Colonic mucosa (tissue), 4 donors: ENCODE measurements at places on chromosomes 1 and 21. TPM values are rescaled to one million over a fixed set of nuclear protein-coding genes. Genes with fewer than 3 reads are reported as not detected.

DNA sequence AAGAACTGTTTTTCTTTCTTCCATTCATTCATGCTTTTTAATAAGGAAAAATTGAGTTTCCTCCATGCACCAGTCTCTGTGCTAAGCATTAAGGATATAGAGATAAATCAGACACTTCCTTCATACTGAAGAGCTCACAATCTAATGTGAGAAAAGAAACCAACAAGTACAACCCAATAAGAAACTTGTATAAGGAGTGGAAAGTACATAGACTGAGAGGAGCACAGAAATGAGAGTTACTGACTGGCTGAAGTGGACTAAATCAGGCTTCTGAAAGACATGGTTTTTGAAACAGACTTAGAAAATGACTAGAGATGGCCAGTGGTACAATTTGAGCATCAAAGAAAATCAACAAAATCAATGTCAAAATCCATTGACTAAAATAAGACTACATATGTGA, 524.4 kb downstream of the PLPP3 start:
- H3K4me3 ChIP-seq, result no peak overlapping the region
- no peaks in the 10 kb centered on the region for H3K36me3 ChIP-seq
- no peaks in the 10 kb centered on the region for H3K4me1 ChIP-seq
- no peak for DNase-seq
- H3K27me3 ChIP-seq, result no peaks in the 10 kb centered on the region
- no peak overlapping the region for H3K27ac ChIP-seq

DNA sequence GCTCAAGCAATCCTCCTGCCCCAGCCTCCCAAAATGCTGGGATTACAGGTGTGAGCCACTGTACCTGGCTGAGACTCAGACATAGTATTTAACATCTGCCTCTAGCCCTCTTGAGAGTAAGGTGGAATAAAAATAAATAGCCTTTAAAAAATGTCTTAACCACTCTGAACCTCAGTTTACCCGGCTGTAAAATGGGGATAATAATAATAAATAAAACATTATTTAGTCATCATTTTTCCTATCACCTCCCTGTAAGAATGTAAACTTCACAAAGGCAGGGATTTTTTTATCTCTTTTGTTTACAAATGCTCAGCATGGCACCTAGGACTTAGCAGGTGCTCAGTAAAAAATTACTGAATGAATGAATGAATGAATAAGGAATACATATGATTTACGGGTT, 17.2 kb downstream of the EPHB2 start:
- H3K36me3 ChIP-seq, result no peaks in the 10 kb centered on the region
- H3K27ac ChIP-seq, result no peak overlapping the region
- no peak overlapping the region for H3K4me3 ChIP-seq
- H3K4me1 ChIP-seq, result no peaks in the 10 kb centered on the region
- no peaks in the 10 kb centered on the region for H3K27me3 ChIP-seq

DNA sequence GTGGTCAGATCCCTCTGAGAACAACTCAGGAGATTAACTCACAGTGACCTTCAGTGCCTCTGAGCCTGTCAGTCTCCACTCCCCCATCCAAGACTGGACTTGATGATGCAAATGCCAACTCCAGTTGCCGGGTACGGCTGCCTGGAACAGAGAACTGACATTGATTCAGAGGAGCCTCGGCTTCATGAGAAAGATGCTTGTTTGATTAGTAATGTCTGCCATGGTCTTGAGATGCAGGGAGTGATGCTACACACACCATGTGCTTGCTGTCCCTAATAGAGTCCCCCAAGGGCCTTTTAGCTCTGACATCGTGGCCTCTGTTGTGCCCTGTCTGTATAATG, 51.8 kb upstream of the LRP8 start:
- H3K4me3 ChIP-seq, result no peak overlapping the region
- DNase-seq, result no peak
- H3K4me1 ChIP-seq, result no peaks in the 10 kb centered on the region
- H3K27me3 ChIP-seq, result no peaks in the 10 kb centered on the region
- H3K36me3 ChIP-seq, result no peaks in the 10 kb centered on the region
- no peak overlapping the region for H3K27ac ChIP-seq

The POU2F1 gene
- 16.4 TPM for total RNA-seq

The OR10T2 gene
- not detected for total RNA-seq

DNA sequence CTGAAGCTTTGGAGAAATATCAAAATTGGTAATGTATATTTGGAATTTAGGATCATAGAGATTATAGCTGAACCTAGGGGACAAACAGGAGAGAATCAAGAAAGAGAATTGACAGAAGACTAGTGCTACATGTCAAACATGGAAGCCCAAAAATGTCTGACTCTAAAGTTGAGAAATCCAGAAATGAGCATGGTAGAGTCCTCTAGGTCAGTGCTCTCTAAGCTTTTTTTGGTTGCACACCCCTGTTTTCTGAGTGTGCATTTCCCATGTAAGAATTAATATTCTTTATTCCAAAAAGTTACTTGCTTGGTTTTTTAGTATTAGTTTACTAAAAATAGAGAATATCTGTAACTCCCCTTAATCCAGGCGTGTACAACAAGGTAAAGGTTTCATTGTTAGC, 25.6 kb downstream of the NFYC start:
- H3K4me1 ChIP-seq, result no peaks in the 10 kb centered on the region
- H3K4me3 ChIP-seq, result no peak overlapping the region
- H3K27me3 ChIP-seq, result no peaks in the 10 kb centered on the region
- H3K36me3 ChIP-seq, result no peaks in the 10 kb centered on the region
- DNase-seq, result no peak

DNA sequence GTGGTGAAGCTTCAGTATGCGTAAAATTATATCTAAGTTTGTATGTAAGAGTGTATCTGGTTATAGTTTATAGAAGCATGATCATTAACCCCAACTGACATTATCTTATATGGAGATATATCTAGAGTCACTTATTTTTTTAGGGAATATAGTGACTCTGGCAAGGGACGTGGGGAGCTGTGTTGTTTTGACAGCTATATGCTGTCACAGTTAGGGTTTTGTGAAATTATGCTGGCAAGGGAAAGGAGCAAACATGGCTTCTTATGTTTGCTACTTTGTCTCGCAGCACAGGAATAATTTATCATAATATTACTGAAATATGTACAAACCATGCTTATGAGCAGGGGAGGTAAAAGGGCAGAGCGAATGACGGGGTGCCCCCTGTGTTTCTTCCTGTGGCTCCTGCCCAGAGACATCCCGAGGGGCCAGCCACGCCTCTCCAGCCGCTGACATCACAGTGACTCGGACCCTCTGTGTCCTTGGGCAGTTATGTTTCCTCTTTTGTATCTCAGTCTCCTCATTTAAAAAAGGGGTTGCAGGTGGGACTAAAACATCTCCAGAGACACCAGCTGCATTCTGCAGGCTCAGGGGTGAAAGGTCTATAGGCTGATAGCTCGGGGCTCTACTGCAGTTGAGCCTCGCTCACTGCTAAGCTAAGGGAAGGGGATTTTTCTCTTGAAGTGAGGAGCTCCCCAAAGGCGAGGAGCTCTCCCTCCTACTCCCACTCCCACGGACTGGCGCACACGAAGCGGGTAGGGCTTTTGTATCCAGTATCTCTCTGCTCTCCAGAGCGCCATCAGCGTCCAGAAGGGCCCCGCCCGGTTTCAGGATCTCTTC, 14.9 kb downstream of the A3GALT2 start:
- peaks cover 6% of the 10 kb centered on the region for H3K27me3 ChIP-seq
- H3K36me3 ChIP-seq, result no peaks in the 10 kb centered on the region
- DNase-seq, result no peak
- H3K4me1 ChIP-seq, result no peaks in the 10 kb centered on the region
- no peak overlapping the region for H3K27ac ChIP-seq
- no peak overlapping the region for H3K4me3 ChIP-seq

The KRTAP13-2 gene
- 6.0 TPM for total RNA-seq

The LDLRAD2 gene
- 0.25 TPM for total RNA-seq

DNA sequence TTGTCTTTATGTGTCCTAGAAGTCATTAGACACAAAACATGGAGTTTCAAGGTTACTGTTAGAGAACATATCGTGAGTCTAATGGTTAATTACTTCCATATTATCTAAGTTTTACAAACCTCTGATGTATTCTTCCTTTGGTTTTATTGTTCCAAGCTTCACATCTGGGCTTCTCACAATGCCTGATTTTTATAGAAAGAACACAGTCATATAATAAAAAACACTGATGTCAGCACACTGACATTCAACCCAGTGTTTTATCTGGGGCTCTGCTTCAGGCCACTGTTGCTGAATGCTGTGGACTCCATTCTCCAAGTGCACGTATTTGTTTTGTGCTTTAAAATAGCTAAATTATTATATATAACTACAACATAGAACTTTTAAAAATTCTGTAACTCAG, 232.9 kb downstream of the SMYD3 start:
- no peaks in the 10 kb centered on the region for H3K27me3 ChIP-seq
- no peak overlapping the region for H3K27ac ChIP-seq
- H3K4me1 ChIP-seq, result no peaks in the 10 kb centered on the region
- H3K4me3 ChIP-seq, result no peak overlapping the region
- no peak for DNase-seq

- H3K4me1 ChIP-seq, result no peaks in the 10 kb centered on the region
- no peaks in the 10 kb centered on the region for H3K27me3 ChIP-seq
- H3K27ac ChIP-seq, result no peak overlapping the region
- DNase-seq, result no peak
- H3K36me3 ChIP-seq, result peaks cover 17% of the 10 kb centered on the region
- no peak overlapping the region for H3K4me3 ChIP-seq
Observed at GRCh38 chr1:186330758-186331157, 44.3 kb downstream of the TPR start.

The NBL1 gene
- 340 TPM for total RNA-seq

DNA sequence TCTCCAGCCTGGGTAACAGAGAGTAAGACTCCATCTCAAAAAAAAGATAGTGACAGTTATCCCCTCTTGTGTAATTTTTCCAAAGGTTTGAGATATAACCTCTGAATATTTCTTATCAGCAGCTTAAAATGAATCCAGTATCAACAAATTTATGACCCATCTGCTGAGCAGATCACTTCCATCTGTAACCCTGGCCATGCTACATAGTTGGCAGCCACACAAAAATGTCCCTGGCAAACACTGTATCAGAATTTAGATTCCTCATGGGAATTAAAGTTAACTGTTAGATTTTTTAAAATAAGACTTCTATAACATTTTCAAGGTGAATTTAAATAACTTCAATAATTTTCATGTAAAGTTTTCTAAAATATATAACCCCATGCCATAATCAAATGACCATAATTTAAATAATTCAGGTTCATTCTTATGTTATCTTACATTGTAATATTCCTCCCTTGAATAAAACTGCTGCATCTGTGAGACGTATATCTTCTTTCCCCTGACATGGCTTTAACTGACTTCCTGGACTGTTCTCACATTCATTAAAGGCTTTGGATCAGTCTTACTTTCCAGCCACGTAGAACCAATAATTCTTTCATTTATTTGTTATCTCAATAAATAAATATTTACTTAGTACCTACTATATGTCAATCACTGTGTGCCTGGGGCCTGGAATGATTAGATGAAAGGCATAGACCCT, 5.3 kb upstream of the PRPF38B start:
- no peak overlapping the region for H3K4me3 ChIP-seq
- no peaks in the 10 kb centered on the region for H3K4me1 ChIP-seq
- no peak for DNase-seq

DNA sequence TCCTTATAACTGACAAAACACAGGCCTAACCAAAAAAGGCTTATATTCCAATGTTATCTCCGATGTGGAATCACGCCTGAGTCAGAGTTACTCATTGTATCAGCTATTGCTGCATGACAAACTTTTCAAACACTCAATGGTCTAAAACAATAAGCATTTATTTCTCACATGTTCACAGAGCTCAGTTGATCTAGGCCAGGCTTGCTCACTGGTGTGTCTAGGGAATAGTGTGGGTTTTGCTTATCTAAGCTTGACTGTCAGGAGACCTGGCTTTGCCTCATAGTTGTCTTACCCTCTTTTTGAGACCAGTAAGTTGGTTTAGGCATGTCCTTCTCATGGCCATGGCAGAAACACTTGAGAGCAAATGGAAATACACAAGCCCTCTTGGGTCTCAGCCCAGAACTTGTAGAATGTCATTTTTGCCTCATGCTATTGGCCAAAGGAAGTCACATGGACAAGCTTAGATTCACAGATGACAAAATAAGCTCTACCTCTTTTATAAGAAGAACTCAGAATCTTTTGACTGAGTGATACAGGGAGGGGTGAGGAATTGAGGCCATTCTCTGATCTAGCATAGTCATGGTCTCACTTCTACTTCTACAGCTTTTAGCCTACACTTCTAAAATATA, 130.8 kb downstream of the HMCN1 start:
- peak overlapping the region; percentile 47 for H3K27ac ChIP-seq
- H3K4me3 ChIP-seq, result no peak overlapping the region
- H3K4me1 ChIP-seq, result peaks cover 4% of the 10 kb centered on the region
- no peaks in the 10 kb centered on the region for H3K36me3 ChIP-seq

- no peaks in the 10 kb centered on the region for H3K36me3 ChIP-seq
- no peak overlapping the region for H3K4me3 ChIP-seq
- H3K27me3 ChIP-seq, result no peaks in the 10 kb centered on the region
- H3K4me1 ChIP-seq, result no peaks in the 10 kb centered on the region
Observed at GRCh38 chr1:235883261-235883927, 16.7 kb upstream of the LYST start.

- H3K27ac ChIP-seq, result no peak overlapping the region
- no peaks in the 10 kb centered on the region for H3K36me3 ChIP-seq
- peaks cover 4% of the 10 kb centered on the region for H3K4me1 ChIP-seq
- no peaks in the 10 kb centered on the region for H3K27me3 ChIP-seq
- H3K4me3 ChIP-seq, result no peak overlapping the region
Observed at GRCh38 chr1:151710187-151710840, 6.3 kb downstream of the CELF3 start.

GRCh38 chr1:197606168-197606845, 169.0 kb downstream of the DENND1B start:
- no peaks in the 10 kb centered on the region for H3K4me1 ChIP-seq
- no peak overlapping the region for H3K4me3 ChIP-seq
- DNase-seq, result no peak
- H3K27ac ChIP-seq, result no peak overlapping the region
- no peaks in the 10 kb centered on the region for H3K27me3 ChIP-seq
- H3K36me3 ChIP-seq, result no peaks in the 10 kb centered on the region

GRCh38 chr1:63913533-63913932, 139.7 kb downstream of the ROR1 start:
- no peak overlapping the region for H3K27ac ChIP-seq
- no peak for DNase-seq
- H3K36me3 ChIP-seq, result no peaks in the 10 kb centered on the region
- H3K4me3 ChIP-seq, result no peak overlapping the region
- no peaks in the 10 kb centered on the region for H3K4me1 ChIP-seq
- H3K27me3 ChIP-seq, result no peaks in the 10 kb centered on the region

DNA sequence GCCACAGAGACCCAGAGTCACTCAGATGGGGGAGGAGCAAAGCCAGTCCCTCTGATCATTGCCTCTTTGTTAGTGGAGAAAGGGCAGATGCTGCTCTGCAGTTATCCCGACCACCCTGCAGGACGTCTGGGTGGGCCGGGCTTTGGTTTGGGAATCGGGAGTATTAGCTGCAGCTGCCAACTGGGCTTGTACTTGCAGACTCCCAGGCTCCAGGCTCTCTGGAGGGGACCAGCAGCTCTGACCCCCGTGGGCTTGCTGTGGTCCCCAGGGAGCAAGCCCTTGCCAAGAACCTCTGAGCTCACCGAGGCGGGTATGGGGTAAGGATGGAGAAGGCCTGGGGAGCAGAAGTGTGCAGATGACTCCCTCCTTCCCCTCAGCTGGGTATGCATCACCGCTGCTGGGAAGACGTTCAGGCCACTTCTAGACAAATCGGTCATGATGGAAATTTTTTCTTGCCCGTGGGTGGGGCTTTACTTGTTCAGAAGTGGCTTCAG, 21.6 kb downstream of the MAPKAPK2 start:
- H3K4me3 ChIP-seq, result no peak overlapping the region
- peaks cover 13% of the 10 kb centered on the region for H3K4me1 ChIP-seq
- peak overlapping the region; percentile 45 for H3K27ac ChIP-seq

The ASPM gene
- 9.1 TPM for total RNA-seq
